Lower leg skin (tissue), 4 donors: ENCODE measurements at places on chromosomes 1 and 21. TPM values are rescaled to one million over a fixed set of nuclear protein-coding genes. Genes with fewer than 3 reads are reported as not detected.

DNA sequence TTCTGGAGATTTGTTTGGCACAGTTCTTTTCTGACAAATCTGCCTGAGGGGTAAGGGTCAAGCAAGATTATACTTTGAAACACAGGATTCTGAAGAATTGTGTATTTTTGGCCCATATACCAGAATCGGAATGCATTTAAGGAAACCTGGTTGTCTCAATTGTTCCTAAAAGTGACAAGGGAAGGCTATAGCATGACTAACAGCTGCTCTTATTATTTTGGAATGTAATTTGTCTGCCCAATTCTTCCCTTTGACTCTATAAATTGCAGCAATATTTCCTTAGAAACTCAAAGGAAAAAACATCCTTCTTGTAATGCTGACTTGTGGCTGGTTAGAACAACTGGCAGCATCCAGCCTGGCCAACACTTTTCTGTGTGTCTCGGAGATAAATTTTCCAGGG is 15.8 kb upstream of the VCAM1 start:
- DNase-seq, result no peak

- no peak for DNase-seq
Measured at GRCh38 chr1:50976890-50977574, 7.0 kb downstream of the CDKN2C start.

USH2A gene
- total RNA-seq, result 0.25 TPM

DNA sequence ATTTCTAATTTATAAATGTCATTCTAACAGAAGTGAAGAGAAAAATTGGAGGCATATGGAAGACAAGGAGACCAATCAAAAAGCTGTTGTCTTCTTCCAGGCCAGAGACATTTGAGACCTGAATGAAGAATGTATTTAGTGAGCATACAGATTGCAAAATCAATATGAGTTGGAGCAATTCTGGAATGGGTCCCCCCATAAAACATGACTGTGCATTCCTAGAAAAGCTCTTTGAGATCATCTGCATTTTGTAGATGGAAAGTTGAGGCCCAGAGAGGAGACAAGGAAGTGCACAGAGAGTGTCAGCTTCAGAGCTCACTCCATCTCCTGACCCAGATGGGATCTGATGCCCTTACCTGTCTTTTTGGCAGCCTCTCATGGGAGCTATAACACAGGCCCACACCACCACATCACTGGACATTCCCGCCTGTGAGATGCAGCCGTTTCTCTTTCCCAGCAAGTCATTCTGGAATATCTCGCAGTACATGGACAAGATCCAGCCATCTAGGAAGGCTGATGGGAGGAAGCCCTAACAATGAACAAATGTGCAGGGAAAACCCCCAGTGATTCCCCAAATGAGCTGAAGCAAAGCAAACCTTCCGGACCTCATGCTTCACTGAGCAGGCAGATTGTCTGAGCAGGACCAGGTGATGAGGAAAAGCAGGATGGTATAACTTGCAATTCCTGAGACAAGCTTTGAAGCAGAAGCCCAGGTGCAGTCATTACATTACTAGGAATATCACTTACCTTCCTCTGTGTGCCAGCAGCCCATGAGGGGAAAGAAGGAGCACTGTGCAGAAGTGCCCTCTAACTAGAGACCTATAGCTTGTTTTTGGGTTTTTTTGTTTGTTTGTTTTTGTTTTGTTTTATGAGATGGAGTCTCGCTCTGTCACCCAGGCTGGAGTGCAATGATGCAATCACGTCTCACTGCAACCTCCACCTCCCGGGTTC is 445.6 kb downstream of the PLPP3 start:
- no peak for DNase-seq

DNA sequence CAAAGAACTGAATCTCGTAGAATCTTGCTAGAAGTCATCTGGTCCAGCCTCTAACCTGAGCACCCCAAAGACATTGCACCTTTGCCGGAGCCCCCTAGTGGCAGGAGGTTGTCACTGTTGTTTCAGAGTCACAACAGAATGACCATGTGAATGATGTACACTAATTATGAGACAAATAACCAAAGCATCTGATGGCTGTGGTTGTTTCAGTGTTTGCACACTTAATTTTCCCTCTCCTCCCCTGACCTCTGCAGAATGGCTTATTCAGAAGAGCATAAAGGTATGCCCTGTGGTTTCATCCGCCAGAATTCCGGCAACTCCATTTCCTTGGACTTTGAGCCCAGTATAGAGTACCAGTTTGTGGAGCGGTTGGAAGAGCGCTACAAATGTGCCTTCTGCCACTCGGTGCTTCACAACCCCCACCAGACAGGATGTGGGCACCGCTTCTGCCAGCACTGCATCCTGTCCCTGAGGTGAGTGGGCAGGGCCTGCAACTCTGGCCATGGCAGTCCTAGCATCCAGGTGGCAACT is 26.4 kb downstream of the TRAF5 start:
- DNase-seq, result peak; percentile 85

CRABP2 gene
- total RNA-seq, result 67.9 TPM

ADPRS gene
- total RNA-seq, result 54.5 TPM

- no peak for DNase-seq
Measured at GRCh38 chr1:10340930-10341590, 57.8 kb upstream of the PGD start.

OR2L13 gene
- not detected for total RNA-seq

DNA sequence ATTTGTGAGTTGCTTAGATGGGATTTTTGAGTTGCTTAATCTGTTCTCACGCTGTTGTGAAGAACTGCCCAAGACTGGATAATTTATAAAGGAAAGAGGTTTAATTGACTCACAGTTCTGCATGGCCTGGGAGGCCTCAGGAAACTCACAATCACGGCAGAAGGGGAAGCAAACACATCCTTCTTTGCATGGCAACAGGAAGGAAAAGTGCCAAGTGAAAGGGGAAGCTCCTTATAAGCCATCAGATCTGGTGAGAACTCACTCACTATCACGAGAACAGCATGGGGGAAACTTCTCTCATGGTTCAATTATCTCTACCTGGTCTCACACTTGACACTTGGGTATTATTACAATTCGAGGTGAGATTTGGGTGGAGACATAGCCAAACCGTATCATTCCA is 10.3 kb downstream of the CLIC6 start:
- no peak for DNase-seq
